WTC11 (cell line): ENCODE measurements at places on chromosomes 6 and 20. TPM values are rescaled to one million over a fixed set of nuclear protein-coding genes. Genes with fewer than 3 reads are reported as not detected.

DNA sequence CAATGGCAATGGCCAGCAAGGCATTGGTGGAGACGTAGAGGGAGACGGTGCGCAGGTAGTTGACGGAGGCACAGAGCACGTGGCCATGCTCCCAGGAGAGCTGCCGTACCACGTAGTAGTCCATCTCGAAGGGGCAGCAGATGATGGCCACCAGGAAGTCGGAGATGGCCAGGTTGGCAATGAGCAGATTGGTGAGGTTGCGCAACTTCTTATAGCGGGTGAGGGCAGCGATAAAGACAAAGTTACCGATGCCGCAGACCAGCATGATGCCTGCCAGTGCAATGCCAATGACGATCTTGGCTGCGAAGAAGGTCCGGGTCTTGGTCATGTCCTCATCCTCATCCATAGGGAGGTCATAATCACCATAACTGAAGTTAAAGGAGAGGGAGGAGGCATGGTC, 2.8 kb downstream of the PROKR2 start:
- H3K27ac ChIP-seq: no peak overlapping the region
- peak overlapping the region; percentile 30; the same call in 1 of the 2 replicates for H3K4me3 ChIP-seq
- no peak for DNase-seq

DNA sequence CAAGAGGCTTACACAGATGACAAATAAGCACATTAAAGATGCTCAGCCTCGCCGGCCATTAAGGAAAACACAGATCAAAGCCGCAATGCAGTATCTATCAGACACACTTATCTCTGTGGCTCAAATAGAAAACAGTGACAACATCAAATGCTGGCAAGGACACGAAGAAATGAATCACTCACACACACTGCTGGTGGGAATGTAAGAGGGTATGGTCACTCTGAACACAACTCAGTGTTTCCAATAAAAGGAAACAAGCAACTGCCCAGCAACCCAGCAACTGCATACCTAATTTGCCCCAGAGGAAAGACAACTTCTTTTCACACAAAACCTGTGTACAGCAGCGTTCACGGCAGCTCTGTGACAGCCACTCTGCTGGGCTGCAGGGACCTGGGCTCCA, 155.8 kb downstream of the WDR27 start:
- H3K27me3 ChIP-seq: no peaks in the 10 kb centered on the region
- peaks cover 33% of the 10 kb centered on the region for H3K36me3 ChIP-seq
- H3K27ac ChIP-seq: no peak overlapping the region
- no peak overlapping the region for H3K4me3 ChIP-seq
- H3K4me1 ChIP-seq: no peaks in the 10 kb centered on the region

- H3K27me3 ChIP-seq: no peaks in the 10 kb centered on the region
- no peak for DNase-seq
- peaks cover 7% of the 10 kb centered on the region for H3K36me3 ChIP-seq
- H3K4me1 ChIP-seq: peaks cover 20% of the 10 kb centered on the region
- H3K27ac ChIP-seq: peak overlapping the region; percentile 33; the same call in 1 of the 2 replicates
Observed at GRCh38 chr6:38119516-38119915, 300.0 kb downstream of the ZFAND3 start.

DNA sequence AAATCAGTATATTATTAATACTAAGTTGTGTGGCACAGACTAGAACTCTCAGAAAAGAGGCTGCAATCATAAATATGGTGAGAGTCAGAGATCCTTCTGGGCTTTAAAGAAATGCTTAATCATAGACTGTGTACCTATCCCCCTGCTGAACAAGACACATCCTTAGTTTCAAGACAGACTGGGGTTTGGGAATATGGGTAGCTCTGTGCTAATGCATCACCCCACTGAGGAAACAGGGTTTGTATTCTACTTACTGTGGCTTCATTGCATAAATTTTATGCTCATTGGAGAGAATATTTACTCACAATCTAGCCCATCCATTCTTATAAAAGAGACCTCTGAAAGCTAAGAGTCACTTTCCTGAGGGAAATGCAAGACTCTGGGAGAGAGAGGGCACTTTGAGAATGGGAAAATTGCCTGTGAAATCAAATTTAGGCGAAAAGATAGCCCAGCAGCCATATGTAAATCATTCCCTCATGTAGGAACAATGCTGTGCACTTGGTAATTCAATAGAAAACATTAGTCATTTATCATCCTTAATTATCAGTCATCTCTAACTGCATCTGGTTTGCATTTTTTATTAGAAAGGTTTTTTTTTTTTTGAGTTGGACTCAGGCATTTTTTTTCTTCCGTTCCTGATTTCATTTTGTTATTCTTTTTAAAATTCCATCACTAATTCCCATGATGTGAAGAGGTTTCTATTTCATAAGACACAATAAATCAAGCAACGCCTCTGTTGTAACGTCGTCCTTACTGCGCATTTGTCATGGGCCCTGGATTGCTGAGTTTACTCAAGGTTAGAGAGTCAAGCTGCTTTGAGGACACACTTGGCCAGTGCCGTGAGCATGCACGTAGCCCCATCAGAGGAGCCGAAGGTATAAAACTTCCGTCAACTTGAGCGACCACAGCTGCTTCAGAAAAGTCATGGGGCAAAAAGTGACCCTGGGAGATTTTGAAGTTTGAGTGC, 91.8 kb downstream of the TRMT11 start:
- peak overlapping the region; percentile 48; the same call in 1 of the 2 replicates for H3K27ac ChIP-seq
- no peaks in the 10 kb centered on the region; the same call in 1 of the 2 replicates for H3K36me3 ChIP-seq
- H3K4me3 ChIP-seq: no peak overlapping the region
- H3K27me3 ChIP-seq: no peaks in the 10 kb centered on the region
- H3K4me1 ChIP-seq: peaks cover 12% of the 10 kb centered on the region
- no peak for DNase-seq

DNA sequence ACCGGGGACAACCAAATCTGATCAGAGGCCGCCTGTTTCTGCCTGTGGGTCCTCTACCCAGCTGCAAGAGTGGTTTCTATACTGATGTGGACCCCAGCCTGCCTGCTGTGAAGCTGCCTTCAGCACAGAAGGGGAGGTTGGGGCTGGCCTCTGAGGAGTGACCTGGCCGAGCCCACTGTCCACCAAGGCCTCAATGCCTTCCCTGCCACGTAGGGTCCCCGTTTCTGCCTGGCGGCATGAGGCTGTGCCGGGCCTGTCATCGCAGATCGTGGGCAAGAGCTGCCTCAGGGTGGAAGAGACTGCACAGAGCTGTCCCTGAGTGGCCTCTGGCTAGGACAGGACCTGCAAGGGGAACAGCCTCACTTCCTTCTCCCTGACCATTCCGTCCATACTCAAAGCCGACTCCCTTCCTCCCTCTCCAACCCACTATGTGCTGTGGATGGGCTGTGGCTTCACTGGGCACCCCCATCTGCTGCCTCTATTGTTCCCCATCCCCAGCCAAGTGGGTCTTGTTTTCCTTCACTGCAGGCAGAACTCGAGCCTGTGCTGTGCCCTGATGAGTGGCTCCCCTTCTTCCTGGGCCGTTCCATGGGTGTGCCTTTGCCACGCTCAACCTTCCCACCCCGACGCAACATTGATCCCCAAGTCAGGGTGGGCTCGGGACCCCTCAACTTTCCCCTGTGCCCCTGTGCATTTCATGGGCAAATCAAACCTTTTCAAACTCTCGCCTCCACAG, 60.3 kb downstream of the ERMARD start:
- H3K27me3 ChIP-seq: peaks cover 13% of the 10 kb centered on the region
- no peak for DNase-seq
- no peak overlapping the region for H3K4me3 ChIP-seq
- peaks cover 12% of the 10 kb centered on the region for H3K4me1 ChIP-seq

Gene LAMP5
- total RNA-seq: 0.11 to 0.37 TPM (median 0.31 TPM) in 3 replicates

- H3K27ac ChIP-seq: no peak overlapping the region
- H3K4me3 ChIP-seq: no peak overlapping the region
- no peak for DNase-seq
- 0 out of 2 replicates have a peak, but pooled peaks cover 4% of the 10 kb centered on the region for H3K4me1 ChIP-seq
- no peaks in the 10 kb centered on the region for H3K36me3 ChIP-seq
- H3K27me3 ChIP-seq: no peaks in the 10 kb centered on the region
Observed at GRCh38 chr6:102028176-102028575, 634.7 kb downstream of the GRIK2 start.

Gene CABLES2
- 7.5 to 10.6 TPM (median 9.2 TPM) in 3 replicates for total RNA-seq

GRCh38 chr6:108442770-108443520, 117.8 kb upstream of the FOXO3 start:
- no peak for DNase-seq
- no peaks in the 10 kb centered on the region for H3K4me1 ChIP-seq
- no peaks in the 10 kb centered on the region for H3K36me3 ChIP-seq
- no peak overlapping the region for H3K4me3 ChIP-seq
- no peaks in the 10 kb centered on the region for H3K27me3 ChIP-seq

GRCh38 chr6:130034378-130035146, 16.2 kb downstream of the L3MBTL3 start:
- peaks cover 3% of the 10 kb centered on the region; the same call in 1 of the 2 replicates for H3K36me3 ChIP-seq
- no peak overlapping the region for H3K4me3 ChIP-seq
- H3K4me1 ChIP-seq: peaks cover 17% of the 10 kb centered on the region

DNA sequence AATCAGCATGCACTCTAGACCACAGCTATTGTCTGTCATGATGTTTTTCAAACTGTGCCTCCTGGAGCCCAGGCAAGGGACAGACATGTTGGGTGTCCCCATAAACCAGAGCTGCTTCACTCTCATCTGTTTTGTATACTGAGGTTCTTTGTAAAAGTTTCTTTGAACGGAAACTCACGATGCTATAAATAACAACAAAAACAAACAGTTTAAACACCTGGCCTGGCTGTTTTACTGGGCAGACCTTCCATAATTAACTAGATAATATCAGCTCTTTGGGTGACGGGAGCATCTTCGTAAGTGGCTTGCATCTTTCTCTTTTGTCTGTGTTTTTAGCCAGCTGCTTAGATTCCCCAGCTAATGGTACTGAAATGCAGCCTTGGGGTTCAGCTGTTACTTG, 190.3 kb downstream of the ZDHHC14 start:
- H3K27me3 ChIP-seq: no peaks in the 10 kb centered on the region
- H3K4me1 ChIP-seq: peaks cover 16% of the 10 kb centered on the region
- no peak overlapping the region for H3K27ac ChIP-seq
- H3K4me3 ChIP-seq: no peak overlapping the region
- DNase-seq: no peak

DNA sequence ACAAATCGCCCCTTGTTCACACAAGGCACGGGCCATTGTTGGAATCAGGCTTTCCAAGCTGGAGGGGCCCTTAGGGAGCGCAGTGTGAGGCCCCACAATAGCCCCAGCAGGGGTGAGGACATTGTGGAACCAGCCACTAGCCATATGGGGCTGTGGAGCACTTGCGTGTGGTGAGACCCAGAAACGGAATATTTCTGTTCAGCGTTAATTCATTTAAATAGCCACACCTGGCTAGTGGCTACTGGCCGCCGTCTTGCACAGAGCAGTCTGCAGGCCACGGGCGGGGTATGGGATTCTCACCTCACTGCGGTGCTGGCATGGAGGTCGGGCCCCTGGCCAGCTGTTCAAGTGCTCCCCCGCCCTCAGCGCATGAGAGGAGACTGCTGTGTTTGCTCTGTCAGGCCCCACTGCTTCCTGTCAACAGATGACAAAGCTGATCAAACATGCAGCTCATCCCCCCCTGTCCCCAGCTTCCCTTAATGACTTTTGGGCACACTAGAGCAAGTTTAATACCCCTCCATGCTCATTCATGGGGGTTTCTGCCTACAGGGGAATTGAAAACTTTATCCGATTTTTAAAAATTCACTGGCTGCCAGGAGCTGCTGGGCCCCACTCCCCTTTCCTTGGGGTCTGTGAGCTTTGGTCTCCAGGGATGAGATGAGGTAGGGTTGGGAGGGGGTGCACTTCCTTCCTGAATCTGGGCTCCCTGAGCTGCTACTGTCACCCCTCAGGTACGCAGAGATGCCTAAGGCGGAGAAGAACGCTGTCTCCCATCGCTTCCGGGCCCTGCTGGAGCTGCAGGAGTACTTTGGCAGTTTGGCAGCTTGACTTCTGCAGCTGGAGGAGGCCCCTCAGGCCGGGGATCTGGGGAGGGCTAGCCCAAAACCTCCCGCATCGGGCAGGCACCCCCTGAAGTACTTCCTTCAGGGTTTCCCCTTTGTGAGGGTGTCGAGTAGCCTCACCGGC, 13.6 kb downstream of the ITPA start:
- H3K4me3 ChIP-seq: no peak overlapping the region
- no peaks in the 10 kb centered on the region for H3K4me1 ChIP-seq
- no peak overlapping the region for H3K27ac ChIP-seq
- no peak for DNase-seq

Gene HLA-DQA1
- total RNA-seq: 0.22 to 0.92 TPM (median 0.62 TPM) in 3 replicates

GRCh38 chr20:33875534-33876026, 64.4 kb downstream of the CHMP4B start:
- DNase-seq: no peak
- no peak overlapping the region for H3K4me3 ChIP-seq
- peaks cover 2% of the 10 kb centered on the region; the same call in 1 of the 2 replicates for H3K36me3 ChIP-seq
- H3K27me3 ChIP-seq: no peaks in the 10 kb centered on the region; the same call in 1 of the 2 replicates
- peaks cover 5% of the 10 kb centered on the region; the same call in 1 of the 2 replicates for H3K4me1 ChIP-seq
